ENCODE measurements at places on chromosomes 7 and 10.

DNA sequence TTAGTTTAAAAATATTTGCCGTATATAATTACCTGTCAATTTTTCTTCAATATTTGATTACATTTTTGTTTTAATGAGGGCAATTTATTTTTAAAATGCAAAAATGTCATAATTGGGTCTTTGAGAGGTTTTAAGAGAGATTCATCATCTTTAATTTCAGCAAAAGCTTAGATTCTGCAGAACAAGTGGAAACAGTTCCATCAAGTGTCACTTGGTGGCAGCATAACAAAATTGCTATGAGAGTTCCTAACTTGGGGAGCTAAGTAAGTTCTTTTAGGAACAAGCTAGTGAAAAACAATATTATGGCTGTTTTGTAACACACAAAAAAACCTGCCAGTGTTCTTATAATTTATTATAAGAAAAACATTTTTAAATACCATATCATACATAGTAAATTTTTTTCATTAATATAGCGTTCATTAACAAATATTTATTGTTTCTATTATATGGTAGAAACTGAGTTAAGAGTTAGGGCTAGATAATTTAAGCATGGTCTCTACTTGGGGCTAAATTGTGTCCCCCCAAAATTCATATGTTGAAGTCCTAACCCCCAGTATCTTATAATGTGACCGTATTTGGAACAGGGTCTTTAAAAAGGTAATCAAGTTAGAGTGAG lies 155.2 kb downstream of the MAGI2 start:
- DNase-seq: no peak

DNA sequence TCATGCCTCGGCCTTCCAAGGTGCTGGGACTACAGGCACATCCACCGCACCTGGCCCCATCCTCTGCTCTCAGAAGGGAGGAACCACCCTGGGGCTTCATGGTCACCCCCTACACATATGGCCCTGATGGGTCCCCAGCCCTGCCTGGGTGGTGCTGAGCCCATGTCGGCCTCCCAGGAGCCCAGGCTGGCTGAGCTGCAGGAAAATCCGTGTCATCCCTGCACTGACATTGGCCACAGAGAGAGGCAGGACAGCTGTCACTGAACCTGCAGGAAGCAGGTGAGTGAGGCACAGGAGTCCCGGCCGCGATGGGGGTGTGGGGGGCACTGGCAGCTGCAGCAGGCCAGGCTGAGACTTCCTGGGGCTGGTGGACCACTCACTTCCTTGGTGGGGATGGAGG lies 8.0 kb downstream of the GRIFIN start:
- DNase-seq: no peak

DNA sequence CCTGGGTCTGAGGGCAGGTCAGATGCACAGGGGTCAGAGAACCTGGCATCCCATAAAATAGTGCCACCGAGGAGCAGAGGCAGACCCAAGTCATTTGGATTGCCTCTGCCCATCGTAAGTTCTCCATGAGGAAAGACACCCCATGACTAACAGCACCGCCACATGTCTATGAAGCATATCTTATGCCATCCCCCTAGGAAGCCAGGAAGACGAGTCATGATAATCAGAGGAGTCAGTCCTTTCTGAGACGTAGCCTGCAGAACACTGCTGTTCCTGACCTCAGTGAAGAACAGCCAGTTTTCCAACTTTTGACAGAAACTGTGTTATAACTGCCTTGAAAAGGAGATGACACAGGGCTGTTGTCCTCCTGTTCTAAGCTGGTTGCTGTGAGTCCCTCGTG lies 51.2 kb downstream of the INSYN2A start:
- DNase-seq: no peak

- DNase-seq: no peak
Measured at GRCh38 chr10:107362306-107362705, 197.8 kb upstream of the SORCS1 start.

DNA sequence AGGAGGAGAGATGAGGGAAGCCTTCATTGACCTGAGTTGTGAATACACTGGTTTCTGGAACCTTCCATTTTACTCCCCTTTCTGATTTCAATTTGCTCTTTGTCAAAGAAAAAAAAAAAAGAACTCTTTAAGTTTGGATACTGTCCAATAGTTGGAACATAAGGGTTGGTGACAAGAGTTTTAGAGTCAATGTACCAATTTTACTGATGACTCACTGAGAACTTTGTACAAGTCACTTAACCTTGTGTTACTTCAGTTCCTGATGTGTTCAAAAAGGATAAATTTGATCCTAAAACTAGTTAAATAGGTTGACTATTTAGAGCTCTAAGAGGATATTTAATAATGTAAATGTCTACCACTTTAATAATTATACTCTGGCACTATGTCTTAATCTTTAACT lies 4.1 kb upstream of the CDK14 start:
- DNase-seq: no peak

Data from left ventricle myocardium inferior (tissue), 1 donor.